ENCODE measurements at places on chromosomes 2 and 18.

GRCh38 chr2:130389783-130390182 is 33.9 kb downstream of the PTPN18 start:
- DNase-seq: no peak

DNA sequence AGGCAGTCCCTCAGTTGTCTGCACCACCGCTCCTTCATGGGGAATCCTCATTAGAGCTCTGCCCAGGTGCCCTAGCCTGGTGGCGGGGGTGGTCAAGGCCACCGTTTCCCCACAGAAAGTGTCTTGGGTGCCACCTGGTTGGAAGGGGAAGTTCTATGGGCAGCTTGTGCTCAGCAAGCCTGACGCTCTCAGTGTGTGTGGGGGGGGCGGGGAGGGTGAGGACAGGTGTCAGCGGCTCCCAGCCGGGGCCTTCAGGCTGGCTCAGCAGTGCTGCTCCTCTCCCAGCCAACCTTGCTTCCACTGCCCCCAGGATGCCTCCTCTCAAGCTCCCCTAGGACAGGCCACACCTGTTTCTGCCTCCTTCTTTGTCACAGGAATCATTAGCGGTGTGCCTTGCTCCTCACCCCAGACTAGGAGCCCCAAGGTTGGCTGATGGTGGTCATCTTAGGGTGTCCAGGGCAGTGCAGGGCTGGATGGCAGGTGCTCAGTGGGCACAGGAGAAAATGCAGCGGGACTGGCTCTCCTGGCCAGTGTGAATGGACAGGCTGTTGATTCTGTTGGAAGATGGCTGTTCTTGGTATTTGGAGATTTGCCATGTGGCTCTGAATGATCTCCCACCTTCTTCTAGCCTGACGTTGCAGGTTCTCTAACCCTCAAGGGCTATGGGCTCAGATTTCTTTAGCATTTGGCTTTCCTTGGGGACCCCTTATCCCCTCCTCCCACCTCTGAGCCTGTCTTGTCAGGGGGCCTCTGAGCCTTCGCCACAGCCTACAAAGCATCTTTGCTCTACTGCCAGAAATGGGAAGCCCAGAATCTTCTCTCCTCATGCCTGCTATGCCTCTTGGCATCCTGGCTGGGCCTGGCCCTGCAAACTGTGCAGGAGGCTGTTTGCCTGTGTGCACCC is 185.8 kb upstream of the HS6ST1 start:
- DNase-seq: no peak

- DNase-seq: no peak
Measured at GRCh38 chr2:173990245-173990644, 25.1 kb upstream of the SP3 start.

DNA sequence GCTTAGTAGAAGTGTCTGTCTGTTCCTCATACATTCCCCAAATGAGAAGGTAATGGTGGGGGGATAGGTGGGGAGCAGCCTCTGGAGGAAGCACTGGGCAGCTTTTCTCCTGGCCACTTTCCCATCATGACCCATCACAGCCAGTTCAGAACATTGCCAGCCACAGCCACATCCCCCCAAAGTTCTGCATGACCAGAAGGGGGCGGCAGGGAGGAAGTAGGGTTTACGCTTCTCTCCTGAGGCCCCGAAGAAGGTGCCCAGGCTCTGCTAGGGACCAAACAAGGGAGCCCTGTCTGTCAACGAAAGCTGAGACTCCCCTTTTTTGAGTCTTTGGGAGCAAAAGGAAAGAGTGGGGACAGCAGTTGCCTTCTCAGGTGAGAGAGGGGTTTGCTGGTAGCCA is 7.7 kb downstream of the IGFBP5 start:
- DNase-seq: no peak

GRCh38 chr18:44782617-44783016 is 101.9 kb downstream of the SETBP1 start:
- DNase-seq: no peak

- no peak for DNase-seq
Measured at GRCh38 chr2:173943738-173944137, 21.4 kb downstream of the SP3 start.

GRCh38 chr18:48767090-48767690 is 183.6 kb downstream of the SMAD7 start:
- no peak for DNase-seq

DNA sequence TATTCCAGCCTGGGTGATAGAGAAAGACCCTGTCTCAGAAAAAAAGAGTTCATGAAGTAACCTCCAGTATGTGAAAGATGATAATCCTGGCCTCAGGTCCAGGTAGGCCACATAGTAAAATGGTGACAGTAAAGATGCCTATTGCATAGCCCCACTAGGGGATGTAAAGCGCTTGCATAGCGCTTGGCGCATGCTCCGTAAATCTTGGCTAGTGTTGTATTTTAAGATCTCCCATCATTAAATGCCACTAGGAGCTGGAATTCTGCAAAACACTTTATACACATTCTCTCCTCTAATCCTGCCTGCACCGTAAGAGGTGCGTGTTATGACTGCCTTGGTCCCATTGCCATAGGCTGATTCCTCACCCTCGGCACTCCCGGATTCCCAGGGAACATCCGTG is 153.6 kb downstream of the TFCP2L1 start:
- DNase-seq: no peak

DNA sequence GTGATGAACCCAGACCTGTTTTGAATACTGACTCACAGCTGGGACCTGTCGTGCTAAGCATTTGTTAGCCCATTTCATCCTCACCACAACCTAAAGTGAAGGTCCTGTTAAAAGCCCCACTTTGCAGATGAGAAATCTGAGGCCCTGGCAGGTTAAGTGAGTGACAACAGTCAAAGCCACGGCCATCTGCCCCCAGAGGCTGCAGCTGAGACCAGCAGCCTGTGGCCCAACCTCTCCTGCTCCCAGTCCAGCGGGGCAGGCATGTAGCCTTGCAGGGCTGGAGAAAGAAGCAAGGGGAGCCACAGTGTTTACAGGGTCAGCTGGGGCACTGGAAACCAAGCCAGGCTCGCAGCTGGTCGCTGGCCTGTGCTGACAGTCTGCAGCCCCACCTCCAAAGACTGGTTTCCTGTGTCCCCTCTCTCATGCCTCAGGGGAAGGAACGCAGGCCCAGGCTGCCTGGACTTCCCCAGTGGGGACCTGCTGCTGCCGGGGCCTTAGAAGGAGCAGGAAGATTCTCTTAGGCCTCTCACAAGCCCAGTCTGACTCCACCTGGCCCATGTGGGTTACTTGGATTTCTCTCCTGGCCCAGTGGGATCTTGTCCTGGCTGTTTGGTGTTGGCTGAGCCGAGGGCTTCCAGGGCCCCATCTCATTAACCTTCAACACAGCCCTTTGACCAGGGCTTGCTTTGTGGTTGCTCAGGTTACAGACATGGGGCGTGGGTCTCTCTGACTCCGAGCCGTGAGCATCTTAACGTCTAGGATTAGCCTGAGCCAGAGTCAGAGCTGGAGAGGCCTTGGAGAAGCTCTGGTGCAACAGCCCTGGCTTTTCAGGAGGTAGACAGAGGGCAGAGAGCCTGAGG is 1.7 kb downstream of the INPP5D start:
- DNase-seq: no peak

DNA sequence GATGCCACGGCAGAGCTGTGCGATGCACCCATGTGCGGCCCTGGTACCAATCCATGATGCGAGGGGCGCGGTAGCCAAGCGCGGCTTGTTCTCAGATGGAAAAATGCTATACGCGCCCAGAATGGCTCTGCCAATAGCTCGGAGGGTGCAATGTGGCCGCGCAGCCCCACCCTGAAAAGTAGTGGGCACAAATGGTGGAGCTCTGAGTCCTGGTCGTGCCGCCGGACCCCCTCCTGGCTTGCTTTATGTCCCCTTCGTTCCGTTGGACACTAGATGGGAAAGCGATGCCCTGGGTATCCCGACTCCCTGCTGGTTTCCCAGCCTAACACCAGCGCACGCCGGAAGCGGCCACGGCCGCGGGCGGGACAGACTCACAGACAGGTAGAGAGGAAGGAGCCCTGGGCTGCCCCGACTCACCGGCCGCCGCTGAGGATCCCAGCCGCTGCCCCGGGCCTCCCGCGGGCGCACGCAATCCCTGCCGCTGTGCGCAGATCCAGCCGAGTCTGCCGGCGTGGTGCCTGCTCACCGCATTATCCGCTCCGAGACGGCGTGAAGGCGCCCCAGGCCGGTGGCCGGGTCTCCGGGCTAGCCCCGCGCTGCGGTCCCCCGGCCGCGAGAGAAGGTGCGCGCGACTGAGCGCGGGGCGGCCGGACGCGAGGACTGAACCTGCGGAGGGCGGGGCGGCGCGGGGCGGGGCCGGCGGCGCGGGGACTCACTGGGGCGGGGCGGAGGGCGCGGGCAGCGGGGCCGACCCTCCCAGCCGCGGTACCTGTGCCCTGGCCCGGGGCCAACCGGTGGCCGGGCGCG is at the start of gene CDC42EP3:
Gene CDC42EP3, minus strand, starts transcription at position 634 of the 807 bp plus-strand sequence. CDS start 25,055 bp downstream, outside the sequence.
- peak; percentile 36 for DNase-seq

GRCh38 chr2:45220227-45220626 is 211.0 kb upstream of the SIX2 start:
- no peak for DNase-seq

GRCh38 chr18:3596637-3597384 is 146.8 kb downstream of the TGIF1 start:
- DNase-seq: peak; percentile 18

GRCh38 chr2:206190689-206191088 is 31.0 kb downstream of the EEF1B2 start:
- DNase-seq: peak; percentile 1

DNA sequence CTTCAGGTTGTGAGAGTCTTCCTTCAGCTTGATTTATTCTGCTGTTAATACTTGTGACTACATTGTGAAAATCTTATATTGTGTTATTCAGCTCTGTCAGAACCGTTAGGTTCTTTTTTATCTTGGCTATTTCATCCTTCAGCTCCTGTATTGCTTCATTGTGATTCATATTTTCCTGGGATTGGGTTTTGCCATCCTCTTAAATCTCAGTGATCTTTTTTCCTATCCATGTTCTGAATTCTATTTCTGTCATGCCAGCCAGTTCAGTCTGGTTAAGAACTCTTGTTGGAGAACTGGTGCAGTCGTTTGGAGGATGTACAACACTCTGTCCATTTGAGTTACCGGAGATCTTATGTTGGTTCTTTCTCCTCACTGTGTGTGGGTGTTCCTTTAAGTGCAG is 19.1 kb downstream of the MSTN start:
- no peak for DNase-seq

DNA sequence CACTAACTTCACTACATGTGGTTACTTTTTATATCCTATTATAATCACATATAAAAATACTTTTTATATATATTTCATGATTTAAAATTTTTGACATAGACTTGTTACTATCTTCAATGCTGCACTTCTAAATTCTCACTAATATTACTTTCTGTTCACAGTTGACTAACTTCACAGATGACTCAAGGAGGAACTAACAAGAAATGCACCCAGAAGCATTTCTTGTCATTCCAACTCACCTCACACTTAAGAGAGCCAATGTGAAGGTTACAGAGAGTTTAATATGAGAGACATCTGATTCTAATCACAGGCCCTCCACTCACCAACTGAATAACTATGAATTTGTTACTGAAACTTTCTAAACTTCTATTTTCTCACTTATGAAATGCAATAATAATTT is 399.8 kb upstream of the SLC8A1 start:
- DNase-seq: no peak

DNA sequence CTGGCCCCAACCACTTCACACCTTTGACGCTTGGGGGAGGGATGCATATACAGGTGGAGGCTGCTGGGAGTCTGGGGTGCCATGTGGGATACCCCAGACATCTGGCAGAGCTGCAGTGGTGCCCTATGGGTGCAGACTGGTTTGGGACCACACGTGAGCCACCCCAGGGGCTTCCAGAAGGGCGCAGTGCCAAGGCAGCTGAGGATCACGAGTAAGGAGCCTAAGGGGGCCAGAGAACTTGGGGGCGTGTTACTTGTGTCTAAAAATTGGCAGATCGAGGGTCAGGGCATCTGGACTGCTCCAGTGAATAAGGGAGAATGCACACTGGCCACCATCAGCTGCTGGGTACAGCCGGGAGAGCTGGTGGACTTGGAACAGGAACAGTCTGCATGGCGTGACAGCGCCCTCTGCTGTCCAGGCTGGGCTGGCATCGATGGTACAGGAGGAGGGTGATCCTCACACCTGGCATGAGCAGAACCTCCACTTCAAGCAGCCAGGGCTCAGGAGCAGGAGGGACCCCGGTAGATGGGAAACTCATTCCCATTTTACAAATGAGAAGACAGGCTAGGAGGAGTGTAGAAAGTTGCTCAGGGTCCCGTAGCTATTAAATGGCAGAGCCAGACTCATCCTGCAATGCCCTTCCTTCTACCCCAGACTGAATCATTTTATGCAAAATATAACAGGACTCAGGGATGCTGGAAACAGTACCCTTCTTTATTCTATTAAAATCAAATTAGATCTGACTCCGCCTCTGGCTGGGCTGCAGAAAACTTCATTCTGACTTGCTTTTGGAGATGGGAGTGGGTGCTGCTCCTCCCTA is 60.4 kb downstream of the ATOH8 start:
- peak; percentile 68 for DNase-seq

GRCh38 chr2:177721818-177722567 is 329.4 kb downstream of the AGPS start:
- DNase-seq: no peak

GRCh38 chr2:23624915-23625314 is 239.9 kb downstream of the KLHL29 start:
- no peak for DNase-seq

GRCh38 chr2:164843346-164843911 is 1.8 kb upstream of the COBLL1 start:
- no peak for DNase-seq

DNA sequence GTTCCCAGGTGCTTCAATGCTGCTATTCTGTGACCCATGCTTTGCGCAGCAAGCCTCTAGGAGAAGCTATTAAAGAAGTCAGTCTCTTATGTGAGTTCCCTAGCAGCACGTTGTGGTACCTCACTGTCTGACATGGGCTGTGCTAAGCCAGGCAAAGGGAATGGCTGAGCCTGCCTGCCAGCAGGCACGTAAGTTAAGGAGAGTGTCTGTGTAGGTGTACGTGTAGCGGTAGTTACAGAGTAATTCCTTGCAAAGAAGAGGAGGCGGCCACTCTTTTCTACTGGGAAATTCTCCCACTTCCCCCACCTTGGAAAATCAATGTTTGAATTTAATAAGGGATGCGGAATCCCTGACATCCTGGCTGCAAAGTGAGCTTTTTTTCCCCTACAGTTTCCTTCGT is 123.5 kb upstream of the LYPD1 start:
- DNase-seq: peak; percentile 41

Measured in caudate nucleus (tissue), 63 donors.